ENCODE measurements at places on chromosomes 7 and 10.

- DNase-seq = no peak
Measured at GRCh38 chr10:89309156-89310055, 7.6 kb downstream of the IFIT2 start.

DNA sequence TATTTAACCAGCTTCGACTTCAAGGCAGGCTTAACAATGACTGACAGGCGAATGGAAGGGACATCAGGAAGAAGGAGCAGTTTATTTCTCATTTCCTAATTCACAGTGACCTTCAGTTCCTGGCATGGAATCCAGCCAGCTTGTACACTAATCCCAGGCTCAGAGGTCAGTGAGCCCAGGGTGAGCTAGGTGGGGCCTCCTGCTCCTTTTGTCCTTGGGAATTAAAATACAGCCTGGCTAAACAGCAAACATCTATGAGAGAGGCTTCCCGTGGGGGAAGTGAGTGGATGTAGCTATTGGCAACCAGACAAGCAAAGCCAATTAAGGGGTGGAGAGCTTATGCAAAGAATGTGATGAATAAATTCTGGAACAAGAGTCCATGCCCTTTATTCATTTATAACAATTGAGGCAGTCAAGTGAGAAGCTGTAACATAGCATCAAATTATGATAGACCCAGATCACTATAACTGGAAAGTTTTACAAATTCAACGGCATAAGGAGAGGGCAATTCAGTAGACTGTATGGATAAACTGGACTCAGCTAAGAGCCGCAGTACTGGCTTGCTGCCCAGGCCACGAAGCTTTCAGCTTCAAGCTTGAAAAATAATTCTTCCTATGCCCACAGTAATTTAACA, 57.1 kb downstream of the STK17A start:
- DNase-seq = no peak

DNA sequence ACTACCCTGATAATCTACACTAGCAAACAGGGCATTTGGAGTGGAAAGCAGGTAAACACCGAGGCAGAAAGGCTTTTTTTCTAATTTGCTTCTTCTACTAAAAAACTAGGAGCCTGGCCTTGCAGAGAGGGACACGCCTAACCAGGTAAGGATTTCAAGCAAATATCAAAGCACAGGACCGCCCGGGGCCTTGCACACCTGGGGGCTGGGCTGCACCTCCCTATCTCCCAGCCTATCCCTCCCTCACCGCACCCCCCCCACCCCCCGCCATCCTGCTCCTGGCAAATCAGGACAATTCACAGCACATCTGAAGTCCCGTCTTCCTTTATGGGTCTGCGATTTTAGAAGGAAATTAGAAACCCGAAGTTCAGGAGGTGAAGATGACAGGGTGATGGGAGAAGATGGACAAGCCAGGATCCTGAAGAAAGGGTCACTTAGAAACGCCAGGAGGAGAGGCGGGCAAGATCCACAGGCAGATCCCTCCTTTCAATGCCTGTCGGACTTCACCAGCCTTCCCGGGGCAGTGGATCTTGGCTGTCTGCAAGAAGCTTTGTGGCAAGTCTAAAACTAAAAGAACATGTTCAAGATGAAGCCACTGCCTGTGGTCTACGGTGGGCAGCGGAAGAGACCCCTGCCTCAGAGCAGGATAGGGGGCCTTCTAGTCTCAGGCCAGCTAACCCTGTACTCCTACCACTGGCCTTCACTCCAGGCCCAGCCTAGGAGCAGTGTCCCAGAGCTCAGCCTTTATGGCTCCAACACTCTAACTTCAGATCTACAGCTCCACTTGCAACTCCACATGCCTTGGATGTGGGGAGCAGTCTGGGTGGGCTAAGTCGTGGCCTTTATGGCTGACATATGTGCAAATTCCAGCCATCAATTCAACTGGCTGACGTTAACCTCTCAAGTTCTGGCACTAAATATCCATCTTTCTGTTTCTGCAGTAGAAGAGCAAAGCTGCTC, 43.9 kb downstream of the TNS3 start:
- no peak for DNase-seq

GRCh38 chr10:9781666-9782065, 1236.0 kb upstream of the CELF2 start:
- DNase-seq = no peak

DNA sequence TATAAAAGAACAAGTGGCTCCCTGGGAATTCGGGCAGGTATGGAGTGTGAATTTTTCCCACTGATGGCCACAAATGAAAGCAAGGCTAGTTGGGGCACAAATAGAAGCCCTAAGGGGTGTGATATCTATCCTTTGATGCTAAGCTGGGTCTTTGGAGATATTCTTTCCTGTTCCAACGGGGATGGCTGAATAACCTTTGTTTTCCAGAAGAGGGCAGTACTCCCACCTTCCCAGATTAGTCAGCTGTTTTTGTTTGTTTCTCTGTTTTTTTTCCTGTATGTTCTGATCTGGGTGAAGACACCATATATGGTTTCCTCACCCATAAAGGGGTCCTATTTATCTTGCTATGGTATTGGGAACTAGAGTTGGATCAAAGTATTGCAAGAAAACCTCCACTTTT, 947.7 kb upstream of the SORCS1 start:
- DNase-seq = no peak

DNA sequence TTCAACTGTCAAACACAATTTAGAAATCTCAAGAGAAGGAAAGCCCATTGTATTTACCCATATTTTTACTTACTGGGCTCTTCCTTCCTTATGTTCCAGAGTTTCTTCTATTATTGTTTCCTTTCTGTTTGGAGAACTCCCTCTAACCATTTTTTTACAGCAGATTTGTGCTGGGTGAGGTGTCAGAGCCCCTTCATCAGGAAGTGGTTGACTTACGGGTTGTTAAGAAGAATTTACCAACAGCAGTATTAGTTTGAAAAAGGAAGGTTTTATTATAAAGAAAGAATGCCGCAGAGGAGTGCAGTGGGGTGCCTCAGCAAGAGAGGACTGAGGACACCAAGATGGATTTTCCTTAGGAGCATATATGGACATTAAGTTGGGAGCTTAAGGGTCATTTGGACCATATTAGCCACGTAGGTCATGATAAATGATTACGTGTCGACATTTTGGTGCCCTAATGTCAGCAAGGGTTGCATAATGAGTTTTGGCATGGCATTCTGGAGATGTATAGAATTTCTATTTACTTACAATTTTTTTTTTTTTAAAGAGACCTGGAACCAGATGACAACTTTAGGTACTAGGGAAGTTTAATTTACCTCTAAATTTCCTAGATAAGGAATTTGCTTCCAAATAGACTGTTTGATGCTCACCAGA, 6.3 kb upstream of the TBATA start:
- DNase-seq = no peak

Measured in stimulated activated CD8-positive, alpha-beta memory T cell treated with anti-CD3 and anti-CD28 coated beads, Interleukin-15, amount 100 ng/mL, for 4 hours (primary cell).